Cerebellum (tissue), 4 donors: ENCODE measurements at places on chromosomes 6 and 20. TPM values are rescaled to one million over a fixed set of nuclear protein-coding genes. Genes with fewer than 3 reads are reported as not detected.

GRCh38 chr6:107717781-107718180 lies 106.3 kb downstream of the SCML4 start:
- DNase-seq, result no peak

GRCh38 chr20:24131281-24131680 lies 142.7 kb upstream of the GGTLC1 start:
- no peak for DNase-seq

GRCh38 chr6:80638213-80639055 lies 532.0 kb downstream of the BCKDHB start:
- DNase-seq, result no peak

- DNase-seq, result no peak
Observed at GRCh38 chr6:134372603-134373281, 54.8 kb upstream of the SGK1 start.

GRCh38 chr20:46213946-46214823 lies 94.1 kb downstream of the CDH22 start:
- no peak for DNase-seq

GRCh38 chr6:85756982-85757381 lies 114.3 kb upstream of the SYNCRIP start:
- peak; percentile 35 for DNase-seq

GRCh38 chr6:130164251-130164650 lies 58.5 kb downstream of the SAMD3 start:
- DNase-seq, result no peak

DNA sequence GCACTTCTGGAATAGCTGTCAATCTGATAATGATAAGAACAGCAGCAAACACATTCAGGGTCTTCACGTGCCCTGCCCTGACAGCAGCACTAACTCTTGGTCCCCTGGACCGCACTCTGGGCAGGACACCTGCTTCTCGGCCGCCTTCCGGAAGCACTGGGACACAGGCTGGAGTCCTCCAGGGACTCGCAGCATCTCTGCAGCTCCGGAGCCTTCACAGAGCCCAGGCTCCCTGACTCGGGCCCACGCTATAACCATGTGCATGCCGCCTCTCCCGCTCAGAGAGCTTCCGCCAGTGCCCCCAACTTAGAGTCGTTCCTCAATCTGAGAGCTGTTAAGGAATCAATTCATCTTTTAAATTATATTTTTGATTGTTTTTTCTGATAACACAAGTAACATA lies 377.3 kb downstream of the TAF4 start:
- DNase-seq, result no peak

- DNase-seq, result no peak
Observed at GRCh38 chr6:26215585-26216358, 128.5 kb downstream of the HFE start.

- DNase-seq, result peak; percentile 41
Observed at GRCh38 chr6:125294925-125295324, 6.8 kb downstream of the HDDC2 start.

GRCh38 chr20:1844325-1845162 lies 50.7 kb upstream of the SIRPA start:
- DNase-seq, result peak; percentile 48

DNA sequence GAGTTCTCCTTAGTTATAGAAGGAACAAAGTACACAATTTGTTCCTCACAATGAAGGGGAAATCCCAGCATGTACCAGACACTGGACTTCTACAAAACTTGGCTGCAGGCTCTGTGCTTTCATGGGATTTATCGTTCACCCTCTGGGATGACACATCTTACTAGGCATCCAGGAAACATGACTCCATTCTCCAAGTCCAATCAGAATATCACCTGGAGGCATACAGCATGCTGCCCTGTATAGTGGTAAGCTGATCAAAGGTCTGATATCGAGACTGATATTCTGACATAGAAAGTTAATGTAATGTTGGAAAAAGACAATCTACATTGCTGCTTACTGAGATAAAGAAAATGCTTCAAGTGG lies 6.7 kb downstream of the RWDD2A start:
- no peak for DNase-seq

DNA sequence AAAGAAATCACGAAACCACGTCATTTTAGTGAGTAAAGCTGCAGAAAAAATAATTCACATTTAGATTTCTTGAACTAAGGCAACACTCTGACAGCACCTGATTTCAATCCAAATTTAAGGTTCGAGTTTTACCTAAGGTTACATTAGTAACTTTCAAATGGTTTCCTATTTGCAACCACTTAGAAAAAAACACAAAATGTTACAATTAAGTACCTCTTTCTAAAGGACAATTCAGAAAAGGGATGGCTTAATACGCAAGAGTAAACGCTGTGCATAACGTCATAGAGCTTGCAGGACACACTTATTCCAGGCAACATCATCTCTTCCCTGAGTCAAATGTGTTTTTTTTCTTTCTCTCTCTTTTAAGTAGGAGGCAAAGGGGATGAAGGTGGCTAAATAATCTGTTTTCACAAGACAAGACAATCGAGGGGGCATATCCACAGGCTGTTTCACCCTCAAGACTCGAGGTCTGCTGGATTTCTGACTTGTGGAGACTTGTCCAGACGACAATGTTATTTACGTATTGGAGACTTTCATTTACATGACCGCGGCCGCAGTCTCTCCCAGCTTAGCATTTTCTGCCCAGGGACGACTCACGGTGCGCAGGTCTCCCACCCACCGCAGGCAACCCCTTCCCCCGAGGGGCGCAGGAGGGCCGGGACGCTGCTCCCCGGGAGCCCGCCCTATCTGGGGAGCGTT lies 86.0 kb downstream of the SESN1 start:
- DNase-seq, result peak; percentile 37

Gene EYA2
- 6.6 TPM for total RNA-seq

Gene SNAP91
- 81.5 TPM for total RNA-seq

Gene GHRH
- total RNA-seq, result not detected

Gene OR2H1
- total RNA-seq, result not detected

Gene HEY2
- total RNA-seq, result 9.5 TPM

Gene RPS10
- total RNA-seq, result 716 TPM
